ENCODE measurements at places on chromosomes 6 and 20. TPM values are rescaled to one million over a fixed set of nuclear protein-coding genes. Genes with fewer than 3 reads are reported as not detected.

DNA sequence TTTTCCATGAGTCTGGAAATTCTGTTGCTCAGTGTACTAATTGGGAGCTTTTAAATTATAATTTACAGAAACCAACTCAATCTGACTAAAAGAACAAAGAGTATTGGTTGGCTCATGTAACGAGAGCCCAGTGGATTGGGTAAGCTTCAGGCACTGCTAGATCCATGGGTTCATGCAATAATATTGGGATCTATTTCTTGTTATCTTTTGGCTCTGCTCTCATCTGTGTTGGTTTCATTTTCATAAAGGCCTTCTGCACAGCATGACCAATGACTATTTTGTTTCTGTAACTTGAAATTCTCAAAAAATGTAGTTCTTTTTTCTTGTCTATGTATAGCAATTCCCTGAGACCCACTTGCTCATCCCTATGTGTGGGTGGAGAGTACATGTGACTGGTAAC lies 12.0 kb downstream of the SLC2A10 start:
- DNase-seq = no peak

DNA sequence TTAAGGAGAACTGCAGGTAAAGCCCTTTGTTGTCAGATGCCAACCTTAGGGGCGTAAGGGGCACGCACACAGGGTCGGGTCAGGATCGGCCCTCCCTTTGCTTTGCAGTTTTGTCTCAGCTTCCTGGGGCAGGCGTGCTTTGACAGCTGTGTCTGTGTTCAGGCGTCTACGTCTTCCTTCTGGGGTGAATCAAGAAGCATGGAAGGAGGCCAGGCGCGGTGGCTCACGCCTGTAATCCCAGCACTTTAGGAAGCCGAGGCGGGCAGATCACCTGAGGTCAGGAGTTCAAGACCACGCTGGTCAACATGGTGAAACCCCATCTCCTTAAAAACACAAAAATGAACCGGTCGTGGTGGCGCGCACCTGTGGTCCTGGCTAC lies 1.3 kb downstream of the ZGPAT start:
- no peak for DNase-seq

DNA sequence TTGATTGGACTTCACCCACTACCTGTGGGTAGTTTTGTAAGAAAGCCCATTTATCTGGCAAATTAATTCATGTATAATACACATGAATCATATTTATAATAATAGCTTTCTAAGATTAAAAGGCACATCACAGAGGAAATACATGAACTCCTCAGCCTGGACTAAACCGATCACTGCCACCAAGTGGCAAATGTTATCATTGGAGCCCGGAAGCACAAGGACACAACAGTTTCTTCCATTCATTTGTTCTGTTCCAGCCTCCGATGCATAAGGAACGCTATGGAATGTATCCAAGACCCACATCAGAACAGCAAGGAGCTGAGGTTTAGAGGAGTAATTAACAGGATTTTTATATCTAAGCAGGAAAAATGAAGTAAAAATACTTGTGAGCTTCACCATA lies 13.9 kb upstream of the IPCEF1 start:
- DNase-seq = no peak

DNA sequence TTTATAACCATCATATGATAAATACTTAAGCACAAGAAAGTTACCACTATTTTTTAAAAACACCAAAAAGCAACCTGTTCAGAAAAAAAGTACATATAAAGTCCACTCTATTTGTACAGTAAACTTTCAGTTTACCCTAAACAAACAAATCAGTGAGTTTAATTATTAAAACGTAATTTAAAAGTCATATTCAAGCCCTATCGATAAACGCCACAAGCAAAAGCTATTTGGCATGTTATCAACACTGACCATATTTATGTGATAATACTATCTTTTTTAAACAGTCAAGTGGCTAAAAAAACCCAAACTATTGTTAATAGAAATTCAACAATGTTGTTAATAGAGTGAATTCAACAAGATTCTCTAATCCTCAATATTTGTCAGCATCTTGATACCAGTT lies 1.9 kb downstream of the KATNA1 start:
- no peak for DNase-seq

GRCh38 chr20:10007747-10008146 lies 27.0 kb upstream of the ANKEF1 start:
- DNase-seq = no peak

- no peak for DNase-seq
These were observed 37.7 kb upstream of the TAF8 start for GRCh38 chr6:42012501-42013133.

Gene RPL10A
- 1,878 TPM for polyA plus RNA-seq

Gene PRL
- 10.5 TPM for polyA plus RNA-seq

Gene WFDC11
- polyA plus RNA-seq = 0.14 TPM

Gene FAM217A
- polyA plus RNA-seq = 0.05 TPM

GRCh38 chr6:14476793-14477531 lies 359.4 kb downstream of the CD83 start:
- DNase-seq = no peak

- no peak for DNase-seq
These were observed 37.6 kb downstream of the GPLD1 start for GRCh38 chr6:24451581-24452388.

- DNase-seq = no peak
These were observed 21.4 kb downstream of the KCNQ5 start for GRCh38 chr6:72643214-72643613.

Gene B3GALT4
- 14.9 TPM for polyA plus RNA-seq

DNA sequence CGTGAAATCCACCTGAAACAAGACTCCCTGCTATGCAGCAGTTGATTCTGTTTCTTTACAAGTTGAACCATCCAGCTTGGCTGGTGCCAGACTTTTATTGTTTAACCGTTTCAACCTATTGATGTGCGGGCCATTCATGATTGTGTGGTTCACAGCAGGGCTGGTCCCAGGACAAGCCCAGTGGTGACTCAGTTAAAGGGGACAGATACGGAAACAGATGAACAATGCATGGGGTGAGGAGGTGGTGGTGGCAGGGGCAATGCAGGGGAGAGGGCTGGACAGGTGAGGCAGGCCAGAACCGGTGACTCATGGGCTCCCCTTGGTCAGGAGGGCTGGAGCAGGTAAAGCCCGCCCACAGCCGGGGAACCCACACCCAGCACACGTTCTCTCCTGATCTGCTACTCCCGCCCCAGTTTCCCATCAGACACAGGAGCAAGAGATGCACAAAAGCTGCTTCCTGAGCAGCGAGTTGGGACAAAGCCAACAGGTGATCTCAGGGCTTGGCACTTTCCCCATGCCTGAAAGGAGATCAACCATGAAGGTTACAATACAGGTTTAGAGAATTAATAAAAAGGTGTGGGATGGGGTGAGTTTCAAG lies 232.2 kb downstream of the LY86 start:
- DNase-seq = no peak

DNA sequence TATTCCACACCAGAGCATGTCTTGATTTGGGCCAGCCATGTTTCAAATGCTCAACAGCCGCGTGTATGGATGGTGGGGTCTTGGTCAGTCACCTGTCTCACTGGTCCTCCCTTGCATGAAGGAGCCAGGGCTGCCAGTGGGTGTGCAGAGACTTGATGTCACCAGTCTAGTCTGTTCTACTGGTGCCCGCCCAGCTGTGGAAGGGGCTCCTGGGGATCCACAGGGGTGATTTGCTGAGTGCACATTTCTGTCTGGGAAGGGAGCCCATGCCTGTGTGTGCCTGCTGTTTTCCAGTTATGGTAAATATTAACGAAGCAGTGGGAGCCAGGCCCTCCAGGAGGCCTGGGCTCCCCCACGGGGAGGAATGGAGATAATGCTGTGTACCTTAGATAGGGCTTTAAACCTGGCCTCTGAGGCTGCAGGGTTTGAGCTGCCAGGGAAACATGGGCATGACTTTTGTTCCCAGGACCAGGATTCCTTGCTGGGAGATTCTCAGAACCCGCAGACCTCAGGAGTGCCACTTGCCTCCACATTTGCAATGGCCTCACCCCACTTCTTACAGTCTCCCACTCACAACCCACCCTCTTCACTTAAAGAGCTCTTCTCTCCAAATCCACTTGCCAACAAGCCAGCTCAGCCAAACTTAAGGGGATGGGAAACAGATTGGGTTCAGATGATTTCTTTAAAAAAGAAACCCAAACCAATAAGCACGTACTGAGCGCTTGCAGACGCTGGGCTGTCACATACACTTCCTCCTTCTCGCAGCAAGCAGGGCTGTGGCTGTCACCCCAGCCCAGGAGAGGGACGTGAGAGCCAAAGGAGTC lies 54.1 kb downstream of the VEGFA start:
- DNase-seq = no peak

Gene TBXT
- 0.02 TPM for polyA plus RNA-seq

Gene LST1
- polyA plus RNA-seq = 32.4 TPM

DNA sequence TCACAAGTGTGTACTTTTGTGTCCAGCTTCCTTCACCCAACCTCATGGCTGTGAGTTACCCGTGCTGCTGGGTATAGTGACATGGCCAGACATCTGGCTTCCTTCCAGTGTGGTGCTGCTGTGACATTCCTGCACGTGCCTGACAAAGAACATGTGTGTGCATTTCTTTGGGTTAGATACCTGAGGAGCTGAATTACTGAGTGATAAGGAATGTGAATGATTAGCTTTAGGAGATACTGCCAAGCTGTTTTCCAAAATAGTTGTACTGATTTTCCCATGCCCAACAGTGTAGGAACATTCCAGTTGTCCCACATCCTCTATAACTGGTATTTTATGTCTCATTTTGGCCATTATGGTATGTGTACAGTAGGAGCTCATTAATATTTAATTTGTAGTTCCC lies 132.5 kb downstream of the PREX1 start:
- no peak for DNase-seq

- no peak for DNase-seq
These were observed 125.9 kb downstream of the COL9A1 start for GRCh38 chr6:70176842-70177550.

Gene ADGRB3
- 0.09 TPM for polyA plus RNA-seq

- peak; percentile 30 for DNase-seq
These were observed 52.9 kb upstream of the MLN start for GRCh38 chr6:33856655-33857054.

- DNase-seq = no peak
These were observed 163.7 kb upstream of the AKAP12 start for GRCh38 chr6:151075930-151076555.

- no peak for DNase-seq
These were observed 3.8 kb upstream of the NCR2 start for GRCh38 chr6:41331401-41332150.

GRCh38 chr20:55266361-55266760 lies 739.0 kb downstream of the CBLN4 start:
- no peak for DNase-seq

Gene FNDC1
- polyA plus RNA-seq = 0.07 TPM

GRCh38 chr20:48983423-48984400 lies 62.2 kb downstream of the ARFGEF2 start:
- DNase-seq = no peak

- peak; percentile 43 for DNase-seq
These were observed 71.0 kb upstream of the CD83 start for GRCh38 chr6:14046476-14047068.

DNA sequence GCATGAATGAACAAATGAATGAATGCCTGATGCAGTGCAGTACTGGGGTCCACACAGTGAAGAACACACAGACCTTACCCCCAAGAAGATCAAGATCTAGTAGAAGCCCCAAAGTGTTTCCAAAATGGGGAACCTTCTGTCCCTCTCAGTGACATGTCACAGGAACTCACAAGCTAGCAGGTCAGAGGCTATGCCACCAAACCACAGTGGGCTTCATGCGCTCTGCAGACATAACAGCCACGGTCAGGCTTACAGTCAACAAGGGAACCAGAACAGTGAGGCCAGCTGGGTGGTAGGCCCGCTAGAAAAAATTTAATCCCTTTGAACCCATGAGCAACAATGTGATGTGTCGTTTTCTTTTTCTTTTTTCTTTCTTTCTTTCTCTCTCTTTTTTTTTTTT lies 20.2 kb upstream of the ARFGEF2 start:
- no peak for DNase-seq

DNA sequence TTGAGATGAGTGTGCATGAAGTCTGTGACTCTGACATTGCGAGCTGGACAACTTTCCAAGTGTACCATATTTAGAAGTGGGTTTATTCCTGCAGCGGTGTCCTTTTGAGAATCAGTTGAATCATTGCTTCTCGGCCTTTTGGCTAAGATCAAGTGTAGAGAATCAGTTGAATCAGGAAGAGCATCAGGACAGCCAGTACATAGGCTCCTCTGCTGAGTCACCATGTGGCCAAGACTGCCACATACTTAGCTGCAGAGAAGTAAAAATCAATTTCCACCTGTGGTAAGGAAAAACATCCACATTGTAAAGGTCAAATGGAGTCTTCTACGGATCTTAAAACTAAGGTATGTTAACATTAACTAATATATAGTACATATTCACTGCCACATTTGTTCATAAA lies 428.4 kb upstream of the MARCKS start:
- DNase-seq = no peak

Gene MOXD1
- polyA plus RNA-seq = 3.2 TPM

DNA sequence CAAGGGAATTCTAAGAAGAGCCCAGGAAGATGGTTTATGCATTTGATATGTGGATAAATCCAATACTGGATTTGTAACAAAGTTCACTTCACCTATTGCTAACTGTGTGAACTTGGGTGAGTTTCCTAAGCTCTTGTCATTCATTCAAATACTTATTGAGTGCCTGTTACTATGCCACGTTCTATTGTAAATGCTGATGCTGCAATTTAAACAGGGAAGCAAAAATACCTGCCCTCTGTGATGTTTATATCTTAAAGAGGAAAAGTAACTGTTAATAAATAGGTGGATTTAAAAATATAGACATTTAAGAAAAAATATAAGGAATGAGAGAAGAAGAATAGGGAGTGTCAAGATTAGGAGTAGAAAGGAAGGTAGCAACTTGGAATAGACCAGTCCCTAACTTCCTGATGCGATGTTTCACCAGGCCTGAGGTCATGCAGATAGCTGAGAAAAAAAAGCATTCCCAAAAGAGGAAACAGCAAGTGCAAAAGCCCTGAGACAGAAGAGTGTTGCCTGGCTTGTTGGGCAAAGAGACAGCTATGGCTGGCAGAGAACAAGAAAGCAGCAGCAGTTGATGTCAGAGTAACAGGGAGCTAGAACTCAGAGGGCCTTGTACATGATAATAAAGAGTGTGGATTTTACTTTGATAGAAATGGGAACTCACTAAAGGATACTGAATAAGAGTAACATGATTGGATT lies 54.3 kb upstream of the TCF21 start:
- no peak for DNase-seq

Gene MYMX
- polyA plus RNA-seq = 0.80 TPM

GRCh38 chr20:12947691-12948090 lies 61.1 kb upstream of the SPTLC3 start:
- no peak for DNase-seq
